ENCODE measurements at places on chromosomes 11 and 22.
A peak's percentile ranks its signal among the peaks of the same experiment; 100 is the strongest.

DNA sequence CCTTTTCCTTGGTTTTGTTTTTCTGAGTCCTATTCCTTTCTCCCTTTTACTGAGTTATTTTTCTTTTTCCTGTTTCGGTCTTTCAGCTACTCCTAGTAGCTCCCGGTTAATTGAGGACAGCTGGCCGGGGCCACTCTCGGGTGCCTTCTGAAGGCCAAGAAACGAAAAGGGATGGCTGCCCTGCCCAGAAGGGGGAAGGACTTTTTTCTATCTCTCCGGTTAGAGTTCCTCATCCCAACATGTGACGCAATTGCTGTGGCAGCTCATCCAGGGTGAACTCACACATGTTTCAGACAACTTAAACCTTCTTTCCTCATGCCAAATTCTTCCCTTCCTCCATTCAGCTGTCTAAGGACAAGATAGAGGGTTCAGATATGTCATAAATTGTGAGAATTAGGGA is 83.6 kb downstream of the PIWIL4 start:
- DNase-seq: no peak

DNA sequence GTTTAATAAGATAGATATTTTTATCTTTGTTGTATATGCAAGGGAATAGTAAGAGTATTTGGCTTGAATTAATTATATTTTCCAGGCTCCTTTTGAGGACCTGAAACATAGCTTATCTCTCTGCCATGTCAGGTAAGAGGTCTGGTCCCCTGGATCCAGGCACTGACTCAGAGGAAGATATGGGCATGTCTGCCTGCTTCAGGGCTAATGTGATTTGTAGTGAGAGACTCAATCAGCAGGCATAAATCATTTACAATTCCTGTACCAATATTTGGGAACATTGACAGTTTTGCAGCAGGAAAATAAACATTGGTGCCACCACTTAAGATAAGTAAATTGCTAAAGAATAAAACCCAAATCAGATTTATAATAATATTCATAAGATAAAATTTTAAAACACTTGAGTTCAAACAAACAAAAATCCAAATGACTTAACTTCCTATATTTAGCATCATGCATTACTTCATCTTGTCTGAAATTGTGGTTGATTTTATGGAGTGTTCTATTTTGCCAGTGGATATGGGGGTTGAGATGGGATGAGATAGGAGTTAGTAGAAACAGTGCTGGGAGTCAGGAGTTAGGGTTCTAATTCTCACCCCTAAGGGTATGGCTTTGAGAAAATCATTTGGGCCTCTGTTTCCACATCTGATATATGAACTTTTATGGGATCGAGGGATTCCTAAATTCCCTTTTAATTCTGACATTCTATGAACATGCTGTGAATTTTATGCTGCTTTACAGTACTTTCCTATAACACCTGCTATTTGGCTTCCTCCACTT is 5.1 kb upstream of the CALCA start:
- DNase-seq: no peak

- DNase-seq: no peak
Observed at GRCh38 chr11:92784331-92784730, 185.1 kb upstream of the MTNR1B start.

DNA sequence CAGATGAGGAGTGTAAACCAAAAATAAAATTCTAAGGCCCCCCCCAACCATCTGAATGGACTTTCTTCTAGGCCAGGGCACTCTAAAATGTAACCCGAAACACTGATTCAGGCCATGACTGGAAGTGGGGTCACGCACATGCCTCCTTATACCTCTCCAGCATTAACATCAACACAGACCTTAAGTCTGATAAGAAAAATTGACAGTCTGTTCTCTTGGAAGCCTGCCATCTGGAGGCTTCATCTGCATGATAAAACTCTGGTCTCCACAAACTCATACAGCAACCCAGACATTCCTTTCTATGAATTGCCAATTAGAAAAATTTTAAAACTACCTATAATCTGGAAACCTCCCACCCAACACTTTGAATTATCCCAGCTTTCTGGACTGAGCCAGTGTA is 3.9 kb upstream of the SERGEF start:
- DNase-seq: no peak

DNA sequence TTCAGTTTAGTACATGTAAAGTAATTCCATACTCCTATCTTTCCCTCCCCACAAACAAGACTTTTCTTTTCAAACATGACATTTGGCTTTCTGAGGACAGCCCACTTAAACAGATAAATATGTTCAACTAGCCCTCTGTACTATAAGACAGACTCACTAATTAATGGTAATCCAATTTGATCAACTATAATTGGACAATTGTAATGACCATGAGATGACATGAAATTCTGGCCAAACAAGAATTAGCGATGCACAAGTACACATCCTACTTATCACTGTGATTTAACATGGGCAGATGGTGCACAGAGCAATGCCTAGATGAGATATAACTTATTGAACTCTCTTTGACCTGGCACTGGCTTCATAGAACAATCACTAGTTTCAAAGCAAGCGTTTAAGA is 1033.7 kb upstream of the CCDC90B start:
- DNase-seq: no peak

- no peak for DNase-seq
Observed at GRCh38 chr11:88345408-88345807, 7.9 kb upstream of the CTSC start.

- DNase-seq: no peak
Observed at GRCh38 chr11:79040348-79040747, 400.5 kb downstream of the TENM4 start.

- DNase-seq: no peak
Observed at GRCh38 chr11:11786771-11787170, 55.0 kb upstream of the USP47 start.

DNA sequence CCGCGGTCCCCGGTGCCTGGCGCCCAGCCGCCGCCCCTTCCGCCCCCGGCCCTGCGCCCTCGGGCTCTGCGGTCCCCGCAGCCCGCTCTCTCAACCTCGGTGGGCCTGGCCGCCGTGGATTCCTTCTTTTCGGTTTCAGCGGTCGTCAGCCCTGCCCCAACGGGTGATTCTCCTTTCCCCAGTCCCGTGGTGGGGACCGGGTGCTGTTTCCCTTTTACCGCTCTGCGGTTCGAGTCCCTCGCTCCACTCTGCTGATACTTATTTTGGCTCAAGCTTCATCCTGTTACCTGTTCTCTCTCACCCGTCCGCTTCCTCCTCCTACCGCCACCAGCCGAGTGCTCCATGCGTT is 494 bp downstream of the ZDHHC5 start:
- peak; percentile 16 for DNase-seq

DNA sequence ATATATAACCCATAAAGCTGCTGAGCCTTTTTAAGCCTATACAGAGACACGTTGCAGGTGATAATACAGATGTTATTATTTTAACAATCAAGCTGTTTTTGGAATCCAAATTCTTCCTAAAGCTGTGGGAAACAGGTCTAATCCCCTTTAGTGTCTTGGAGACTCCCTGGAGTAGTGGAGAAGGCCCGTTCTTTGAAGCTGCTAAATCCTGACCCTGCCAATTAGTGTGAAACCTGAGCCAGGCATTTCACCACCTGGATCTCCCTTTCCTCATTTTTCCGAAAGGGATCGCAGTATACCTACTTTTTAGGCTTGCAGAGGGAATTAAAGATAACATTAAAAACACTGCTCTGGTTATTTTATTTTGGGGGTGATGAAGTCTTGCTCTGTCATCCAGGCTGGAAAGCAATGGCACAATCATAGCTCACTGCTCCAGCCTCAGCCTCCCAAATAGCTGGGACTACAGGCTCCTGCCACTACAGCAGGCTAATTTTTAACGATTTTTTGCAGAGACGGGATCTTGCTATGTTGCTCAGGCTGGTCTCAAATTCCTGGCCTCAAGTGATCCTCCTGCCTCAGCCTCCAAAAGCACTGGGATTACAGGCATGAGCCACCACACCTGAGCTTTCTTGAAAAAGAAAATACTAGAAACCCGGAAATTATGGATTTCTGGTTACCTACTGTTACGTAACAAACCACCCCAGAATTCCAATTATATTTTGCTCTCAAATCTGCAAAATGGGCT is 1.7 kb upstream of the EIF4ENIF1 start:
- no peak for DNase-seq

- no peak for DNase-seq
Observed at GRCh38 chr11:330694-331357, 10.2 kb upstream of the IFITM3 start.

DNA sequence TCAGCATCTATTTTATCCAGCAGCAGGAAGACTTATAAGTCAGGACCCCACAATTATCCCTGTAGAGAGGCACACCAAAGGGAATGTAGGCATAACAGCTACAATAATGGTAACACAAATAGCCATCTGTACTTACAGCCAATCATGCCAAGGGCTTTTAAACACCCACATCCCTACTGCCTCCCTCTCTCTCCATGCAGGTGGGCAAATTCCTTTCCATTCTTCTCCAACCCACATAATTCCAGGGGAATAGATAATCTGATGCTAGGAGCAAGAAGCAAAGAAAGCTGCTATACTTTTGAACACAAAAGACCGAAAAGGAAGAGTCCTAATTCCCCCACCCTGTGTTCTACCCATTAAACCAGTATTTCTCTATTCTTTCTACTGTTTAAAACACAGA is 46.7 kb downstream of the RBFOX2 start:
- no peak for DNase-seq

- no peak for DNase-seq
Observed at GRCh38 chr11:134398644-134399292, 13.3 kb downstream of the B3GAT1 start.

DNA sequence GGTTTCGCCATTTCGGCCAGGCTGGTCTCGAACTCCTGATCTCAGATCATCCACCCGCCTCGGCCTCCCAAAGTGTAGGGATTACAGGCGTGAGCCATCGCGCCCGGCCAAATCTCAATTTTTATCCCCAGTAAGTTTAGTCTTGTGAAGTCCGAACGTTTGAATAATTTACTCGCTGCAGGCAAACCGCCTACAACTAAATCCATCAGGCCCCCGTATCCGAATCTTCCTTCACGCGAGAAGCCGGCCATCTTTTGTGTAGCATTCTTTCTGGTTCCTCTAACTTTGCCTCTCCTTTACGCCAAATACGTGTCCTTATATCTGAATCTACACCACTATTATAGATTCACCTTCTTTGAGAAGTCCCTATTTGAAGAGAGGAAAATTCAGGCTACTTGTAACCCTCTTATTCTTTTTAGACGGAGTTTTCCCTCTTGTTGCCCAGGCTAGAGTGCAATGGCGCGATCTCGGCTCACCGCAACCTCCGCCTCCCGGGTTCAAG is 581 bp upstream of the EIF3L start:
- DNase-seq: peak; percentile 8

DNA sequence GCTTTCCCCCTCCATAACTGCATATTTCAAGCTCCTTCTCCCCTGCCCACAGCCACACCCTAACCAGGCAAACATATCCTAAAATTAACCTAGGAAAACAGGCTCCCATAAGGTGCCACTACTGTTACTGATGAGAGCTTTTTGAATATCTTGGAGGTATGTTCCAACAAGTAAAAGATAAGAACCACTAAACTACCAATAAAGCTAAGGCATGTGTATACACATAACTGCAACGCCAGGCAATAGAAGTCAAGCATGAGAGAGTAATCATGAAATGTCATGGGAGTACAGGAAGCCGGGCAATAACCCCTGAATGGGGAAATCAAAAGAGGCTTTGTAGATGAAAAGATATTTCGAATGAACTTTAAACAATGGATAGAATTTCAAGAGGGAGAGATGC is 9.3 kb downstream of the MMP13 start:
- DNase-seq: no peak

- DNase-seq: no peak
Observed at GRCh38 chr22:48843640-48844039, 984.0 kb downstream of the BRD1 start.

DNA sequence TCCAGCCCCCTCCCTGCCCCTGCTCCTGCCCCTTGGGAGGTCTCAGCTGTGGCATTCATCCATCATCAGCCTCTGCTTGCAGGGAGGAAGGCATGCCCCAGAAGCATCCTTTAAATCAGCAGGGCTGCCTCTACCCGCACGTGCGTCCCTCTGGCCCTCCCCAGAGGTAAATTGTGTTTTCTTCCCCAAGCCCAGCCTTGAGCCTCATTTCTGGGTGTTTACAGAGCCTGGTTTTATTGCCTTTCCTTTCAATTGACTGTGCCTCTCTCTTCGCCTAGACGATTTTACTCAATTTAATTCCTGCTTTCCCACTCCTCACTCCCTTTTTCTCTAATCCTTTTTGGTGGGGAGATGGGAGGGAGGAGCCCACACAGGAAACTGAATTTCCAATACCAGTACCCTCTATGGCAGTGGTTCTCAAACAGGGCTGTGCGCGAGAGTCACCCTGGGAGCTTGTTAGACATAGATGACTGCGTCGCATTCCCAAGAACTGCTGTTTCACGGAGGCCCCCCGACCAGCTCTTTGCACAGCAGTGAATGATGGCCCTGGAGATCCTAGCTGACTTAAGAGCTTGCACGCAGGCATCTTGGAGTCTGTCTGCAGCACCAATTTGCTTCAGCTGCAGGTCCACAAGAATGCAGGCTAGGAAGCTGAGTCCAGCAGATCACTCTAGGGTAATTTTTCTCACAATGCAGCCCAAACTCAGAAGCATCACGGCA is 15.1 kb upstream of the OAF start:
- DNase-seq: no peak

- no peak for DNase-seq
Observed at GRCh38 chr11:128053981-128054931, 533.1 kb downstream of the ETS1 start.

DNA sequence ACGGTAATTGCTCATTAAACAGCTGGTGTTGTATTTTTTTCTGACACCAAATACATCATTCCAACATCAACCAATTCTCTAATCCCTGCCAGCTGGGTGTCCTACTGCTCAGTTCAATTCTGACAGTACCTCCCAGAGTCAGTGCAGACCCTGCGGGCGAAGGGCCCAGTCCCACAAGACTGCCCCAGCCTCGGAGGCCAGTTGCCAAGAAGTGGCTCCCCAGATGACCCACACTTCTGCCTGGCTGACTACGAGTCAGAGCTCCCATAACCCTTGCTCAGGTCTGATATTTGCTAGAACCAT is 147.2 kb downstream of the CTTN start:
- no peak for DNase-seq

GRCh38 chr11:69659591-69659990 is 15.6 kb downstream of the LTO1 start:
- DNase-seq: no peak

DNA sequence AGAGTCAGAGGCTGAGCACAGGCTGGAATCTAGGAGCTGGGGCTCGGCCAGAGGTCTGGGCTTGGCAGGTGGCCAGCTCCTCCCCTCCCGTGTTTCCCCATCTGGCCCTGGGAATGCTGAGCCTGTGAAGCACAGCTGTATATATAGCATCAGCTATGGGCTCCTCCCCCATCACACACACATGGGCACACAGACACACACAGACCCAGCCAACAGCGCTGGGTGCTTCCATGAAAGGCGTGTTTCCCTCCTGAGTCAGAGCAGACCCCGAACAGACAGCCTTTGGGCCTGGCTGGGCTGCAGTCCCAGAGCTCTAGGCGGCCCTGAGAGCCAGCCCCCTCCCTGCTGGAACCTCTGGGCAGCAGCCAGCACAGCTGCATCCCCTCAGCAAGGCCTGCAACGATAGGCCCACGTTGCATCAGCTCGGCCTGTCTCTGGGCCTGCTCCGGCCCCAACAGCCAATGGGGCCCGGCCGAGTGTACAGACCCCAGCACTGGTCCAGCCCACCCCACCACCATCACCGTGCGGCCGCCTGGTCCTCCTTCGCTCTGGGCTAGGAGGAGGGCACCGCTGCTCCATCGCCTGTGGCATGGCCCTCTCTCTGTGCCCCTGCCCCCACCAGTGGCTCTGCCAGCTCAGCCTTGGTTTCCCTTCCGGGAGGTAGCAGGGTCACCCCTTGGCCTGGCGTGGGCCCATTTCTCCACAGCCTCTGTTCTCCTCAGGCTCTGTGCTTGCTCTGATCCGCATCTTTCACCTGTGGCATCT is 7.6 kb upstream of the SERPINH1 start:
- no peak for DNase-seq
